ENCODE measurements at places on chromosomes 11 and 22.

- DNase-seq: no peak
Measured at GRCh38 chr11:25052844-25053243, 556.0 kb downstream of the LUZP2 start.

- DNase-seq: no peak
Measured at GRCh38 chr11:3199537-3200295, 18.9 kb downstream of the MRGPRG start.

DNA sequence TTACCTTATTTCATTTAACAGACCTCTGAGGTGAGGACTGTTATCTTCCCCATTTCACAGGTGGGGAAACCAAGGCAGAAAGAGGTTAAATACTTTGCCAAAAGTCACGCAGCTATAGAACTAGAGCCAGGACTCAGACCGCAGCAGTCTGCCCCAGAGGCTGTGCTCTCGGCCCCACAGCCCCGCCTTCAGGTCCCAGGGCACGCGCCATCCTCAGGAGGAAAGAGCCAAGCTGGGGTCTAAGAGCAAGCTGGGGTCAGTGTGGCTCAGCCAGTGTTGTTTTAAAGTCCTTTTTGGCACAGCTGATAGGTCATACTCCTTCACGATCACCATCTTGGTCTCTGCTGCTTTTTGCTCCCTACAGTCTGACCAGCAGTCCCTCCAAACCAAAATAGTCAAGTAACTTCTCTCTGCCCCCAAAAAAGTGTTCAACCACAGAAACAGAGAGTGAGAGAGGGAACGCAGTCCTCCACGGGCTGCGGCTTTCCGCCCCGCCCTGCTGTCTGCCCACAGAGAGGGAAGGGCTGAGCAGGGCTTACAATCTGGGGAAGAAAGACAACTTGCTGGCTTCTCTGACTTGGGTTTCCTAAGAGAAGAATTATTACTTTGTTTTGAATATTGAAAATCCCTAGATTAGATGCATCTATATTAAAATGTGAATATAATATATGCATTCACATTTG, 137.2 kb upstream of the OPCML start:
- DNase-seq: no peak

DNA sequence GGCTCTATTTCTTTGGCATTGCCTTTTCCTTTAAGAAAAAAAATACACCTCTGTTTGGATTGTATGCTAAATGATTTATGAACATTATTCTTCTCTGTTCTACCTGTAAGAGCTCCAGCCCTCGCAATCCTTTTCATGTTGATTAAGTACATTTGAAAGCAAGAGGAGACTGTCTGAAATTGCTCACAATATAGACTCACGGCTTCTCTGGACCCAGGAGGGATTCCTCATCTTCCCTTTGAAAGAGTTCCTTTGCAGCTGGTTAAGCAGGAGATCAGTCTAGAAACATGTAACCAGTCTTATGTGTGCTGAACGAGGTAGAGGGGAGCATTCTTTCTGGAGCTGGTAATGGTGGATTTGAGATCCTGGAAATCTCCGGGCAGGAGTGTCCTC, 47.4 kb downstream of the PKNOX2 start:
- no peak for DNase-seq

DNA sequence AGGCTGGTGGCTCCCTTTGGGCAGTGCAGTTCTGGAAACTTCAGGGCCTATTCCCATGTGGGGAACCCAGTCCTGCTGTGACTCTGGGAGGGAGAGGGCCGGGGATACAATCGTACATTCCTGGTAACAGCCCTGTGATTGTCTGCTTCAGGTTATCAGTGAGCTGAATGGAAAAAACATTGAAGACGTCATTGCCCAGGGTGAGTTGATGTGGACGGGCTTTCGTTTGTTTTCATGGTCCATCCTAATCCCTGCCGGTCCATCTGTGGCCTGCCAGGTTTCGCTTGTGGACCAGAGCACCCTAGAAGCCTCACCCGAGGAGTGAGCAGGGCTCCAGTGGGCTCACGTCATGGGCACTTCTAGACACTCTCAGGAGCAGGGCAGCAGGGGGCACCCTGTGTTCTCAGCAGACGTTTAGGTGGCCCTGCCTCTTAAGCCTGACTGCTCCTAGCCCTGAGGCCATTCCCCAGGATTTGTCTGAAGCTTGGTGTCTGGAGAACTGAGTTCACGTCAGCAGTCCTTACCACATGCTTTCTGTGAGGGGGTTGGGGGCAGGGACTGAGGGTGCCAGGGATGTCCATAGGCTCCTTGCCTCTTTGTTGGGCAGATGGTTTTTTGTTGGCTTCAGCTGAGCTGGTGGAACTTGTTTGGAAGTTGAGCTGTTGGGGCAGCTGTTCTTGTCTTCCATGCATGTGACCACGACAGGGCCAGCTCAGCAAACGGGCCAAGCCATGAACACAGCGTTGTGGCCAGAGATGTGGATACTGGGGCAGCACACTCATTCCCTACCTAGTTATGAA, 1.9 kb downstream of the RPLP2 start:
- no peak for DNase-seq

All from stimulated activated CD8-positive, alpha-beta memory T cell treated with anti-CD3 and anti-CD28 coated beads, Interleukin-15, amount 100 ng/mL, for 1 hour (primary cell).